ENCODE measurements at places on chromosomes 4 and X.

GRCh38 chr4:8041172-8041571 lies 101.5 kb upstream of the AFAP1 start:
- DNase-seq = no peak

DNA sequence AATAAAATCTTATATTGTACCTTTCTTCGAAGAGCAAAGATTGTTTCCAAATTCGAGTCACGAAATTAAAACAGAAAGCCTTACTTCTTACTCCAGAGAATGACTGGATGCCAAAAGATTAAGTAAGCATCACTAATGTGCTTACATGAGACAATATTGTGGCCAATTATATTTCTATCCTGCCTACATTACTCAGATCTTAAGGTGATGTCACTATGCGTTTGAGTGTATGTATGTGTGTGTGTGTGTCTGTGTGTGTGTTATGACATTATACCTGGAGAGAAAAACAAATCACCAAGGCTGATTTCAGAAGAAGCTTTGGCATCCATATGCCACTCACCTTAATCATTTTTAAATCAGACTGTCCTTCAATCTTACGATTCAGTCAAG lies 556.3 kb downstream of the PPARGC1A start:
- no peak for DNase-seq

- peak; percentile 14 for DNase-seq
These were observed 95.6 kb downstream of the AFAP1 start for GRCh38 chr4:7843831-7844593.

GRCh38 chrX:48789366-48790220 lies 3.2 kb downstream of the GATA1 start:
- DNase-seq = no peak

- DNase-seq = no peak
These were observed at the start of gene OTUD5 for GRCh38 chrX:48957477-48957826. OTUD5 (minus strand) TSS chrX:48957607; CDS start chrX:48957570, 37 bp downstream.

- no peak for DNase-seq
These were observed 1583.3 kb downstream of the STIM2 start for GRCh38 chr4:28443801-28444412.

DNA sequence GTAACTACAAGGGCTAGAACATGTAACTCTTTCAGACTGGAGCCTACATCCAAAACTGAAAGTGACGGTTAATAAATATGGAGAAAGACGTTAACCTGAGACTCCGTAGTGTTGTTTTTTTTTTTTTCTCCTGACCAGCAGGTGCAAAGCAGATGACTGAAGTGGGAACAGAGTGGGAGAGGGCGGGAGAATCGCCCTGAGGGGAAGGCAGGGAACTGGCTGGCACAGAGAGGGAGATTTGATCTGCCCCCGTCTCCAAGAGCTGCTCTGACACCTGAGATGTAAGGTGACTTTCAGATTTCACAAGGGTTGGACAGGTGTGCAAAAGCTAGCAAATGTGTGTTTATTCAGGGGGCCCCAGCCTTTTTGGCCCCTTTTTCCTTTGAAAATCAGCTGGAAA lies 180.2 kb downstream of the PALLD start:
- no peak for DNase-seq

DNA sequence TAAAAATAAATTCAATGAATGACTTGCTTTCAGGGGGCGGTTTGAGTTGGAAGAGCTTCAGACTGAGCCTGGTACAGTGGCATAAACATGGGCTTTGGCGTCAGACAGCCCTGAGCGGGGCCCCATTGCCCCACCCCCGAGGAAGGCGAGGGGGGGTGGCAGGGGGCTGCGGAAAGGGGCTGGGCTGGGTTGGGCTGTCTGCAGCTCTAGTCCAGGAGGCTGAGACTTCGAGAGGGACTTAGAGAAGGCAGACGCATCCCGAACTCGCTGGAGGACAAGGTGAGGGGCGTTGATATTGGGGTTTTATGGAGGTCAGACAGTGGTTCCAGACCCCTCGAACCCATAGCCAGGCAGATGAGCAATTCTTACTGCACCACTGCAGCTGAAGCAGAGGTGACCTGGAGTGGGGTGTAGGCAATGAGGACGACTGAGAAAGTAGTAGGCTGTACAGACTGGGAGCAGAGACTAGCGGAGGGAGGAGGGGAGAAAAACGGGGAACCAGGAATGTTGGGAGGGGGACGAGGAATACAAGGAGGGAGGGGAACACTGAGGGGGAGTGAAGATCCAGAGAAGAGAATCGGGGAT lies at the start of gene MAGED2:
TSS of gene MAGED2 (plus strand) at position 222 of the 585 bp plus-strand sequence. CDS start 1,587 bp downstream, outside the sequence.
- DNase-seq = peak; percentile 28

DNA sequence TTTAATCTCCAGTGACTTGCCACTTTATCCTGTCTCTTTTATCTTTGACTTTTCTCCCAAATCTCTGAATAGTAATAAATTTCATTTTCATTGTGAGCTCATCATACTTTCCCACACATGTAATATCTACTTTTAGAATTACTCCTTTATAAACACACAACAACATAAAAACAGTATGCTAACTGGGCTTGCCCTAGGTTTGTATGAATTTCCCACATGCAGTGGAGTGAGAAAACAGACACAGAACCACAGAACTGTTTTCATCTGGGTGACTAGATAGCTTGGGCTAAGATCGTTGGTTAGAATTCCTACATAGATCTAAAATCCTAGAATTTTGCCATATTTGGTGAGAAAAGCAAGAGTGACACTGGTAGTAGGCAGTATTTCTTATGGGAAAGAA lies 409.5 kb downstream of the SPRY1 start:
- DNase-seq = no peak

- DNase-seq = no peak
These were observed 288.0 kb downstream of the ASMT start for GRCh38 chrX:1902901-1903235.

- DNase-seq = no peak
These were observed 1.3 kb downstream of the WDR1 start for GRCh38 chr4:10115271-10115796.

GRCh38 chr4:145066063-145066501 lies 31.9 kb downstream of the ANAPC10 start:
- DNase-seq = no peak

- no peak for DNase-seq
These were observed 333.1 kb downstream of the IL1RAPL1 start for GRCh38 chrX:28920153-28920943.

DNA sequence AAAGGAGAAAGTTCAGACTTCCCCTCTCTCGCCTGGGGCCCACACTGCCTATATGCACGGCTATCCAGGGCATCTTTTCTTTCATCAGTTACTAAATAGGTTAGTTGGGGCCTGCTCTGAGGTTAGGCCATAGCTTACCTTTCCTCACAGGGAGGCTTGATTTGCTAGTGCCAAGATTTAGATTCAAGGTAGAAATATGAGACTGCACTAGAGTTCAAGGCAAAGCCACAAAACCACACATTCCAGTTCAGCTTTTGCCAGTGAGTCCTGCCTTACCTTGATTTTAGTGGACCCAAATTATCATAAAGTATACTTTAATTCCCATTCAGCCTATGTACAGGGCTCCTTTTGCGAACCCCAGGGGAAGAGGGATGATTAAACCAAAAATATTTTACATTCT lies 762.8 kb downstream of the PDHA2 start:
- DNase-seq = no peak

DNA sequence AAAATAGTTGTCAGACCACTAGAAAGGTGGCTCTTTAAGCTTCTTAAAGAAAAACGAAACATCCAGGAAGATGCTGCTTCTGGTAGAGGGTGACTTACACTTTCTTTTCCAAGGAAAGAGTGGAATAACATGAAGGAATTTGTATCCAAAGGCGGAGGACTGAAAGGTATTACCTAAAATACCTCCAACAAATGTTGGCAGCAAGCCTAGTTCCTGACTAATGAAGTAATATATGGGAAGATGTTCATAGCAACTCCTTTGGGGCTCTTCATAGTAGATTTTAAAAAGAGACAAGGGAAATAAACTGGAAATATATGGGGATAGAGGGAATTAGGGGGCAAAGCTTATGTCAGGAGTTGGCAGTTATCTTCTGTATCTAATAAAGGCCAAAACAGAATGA lies 116.2 kb downstream of the AASDH start:
- no peak for DNase-seq

DNA sequence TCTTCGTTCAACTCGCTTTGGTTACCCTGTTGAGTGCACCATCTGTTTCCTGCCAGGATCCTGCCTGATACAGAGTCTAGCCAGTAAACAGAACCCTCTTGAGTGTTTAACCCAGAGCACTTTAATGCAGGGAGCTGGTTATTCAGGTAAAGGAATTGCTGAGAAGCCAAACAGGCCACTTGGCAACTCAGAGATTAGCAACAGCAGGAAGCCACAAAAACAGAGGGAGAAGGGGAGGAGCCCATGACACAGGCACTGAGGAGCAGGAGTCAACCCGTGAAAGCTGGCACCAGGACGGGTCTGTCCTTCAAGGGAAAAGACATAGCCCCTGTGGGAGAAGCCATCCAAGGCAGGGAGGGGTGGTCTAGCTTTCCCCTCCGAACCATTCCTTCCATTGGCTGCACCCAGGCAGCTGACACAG lies 641.4 kb downstream of the ZNF674 start:
- DNase-seq = no peak

- no peak for DNase-seq
These were observed 526.4 kb upstream of the PRKX start for GRCh38 chrX:4239650-4240540.

GRCh38 chr4:81405900-81406401 lies 65.8 kb downstream of the RASGEF1B start:
- DNase-seq = no peak

DNA sequence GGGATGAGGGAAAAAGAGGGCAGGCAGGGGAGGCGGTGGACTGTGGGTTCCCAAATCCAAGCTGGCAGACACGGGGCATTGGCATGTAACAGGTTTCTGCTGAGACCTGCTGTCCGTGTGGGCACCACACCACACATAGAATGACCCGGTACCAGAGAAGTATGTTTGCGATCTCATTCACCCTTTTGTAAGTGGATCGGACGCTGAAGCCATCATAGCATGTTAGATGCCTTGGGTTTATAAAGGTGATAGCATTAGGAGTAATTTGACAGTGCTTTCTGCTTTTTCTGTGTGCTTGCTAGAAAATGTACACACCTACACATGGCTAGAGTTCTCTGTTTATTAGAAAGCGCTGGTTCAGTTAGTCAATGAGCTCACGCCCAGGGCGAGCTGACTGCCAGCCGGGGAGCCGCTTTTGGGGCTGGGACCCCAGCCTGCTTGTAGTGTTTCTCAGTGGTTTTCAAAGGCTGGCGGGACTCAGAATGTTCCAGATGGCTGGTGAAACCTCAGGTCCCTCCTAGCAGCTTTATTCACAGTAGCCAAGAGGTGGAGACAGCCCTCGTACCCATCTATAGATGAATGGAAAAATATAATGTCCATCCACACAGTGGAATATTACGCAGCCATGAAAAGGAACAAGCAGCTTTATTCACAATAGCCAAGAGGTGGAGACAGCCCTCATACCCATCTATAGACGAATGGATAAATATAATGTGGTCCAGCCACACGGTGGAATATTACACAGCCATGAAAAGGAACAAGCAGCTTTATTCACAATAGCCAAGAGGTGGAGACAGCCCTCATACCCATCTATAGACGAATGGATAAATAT lies 579 bp downstream of the IL3RA start:
- no peak for DNase-seq
